ENCODE measurements at places on chromosomes 7 and 10.

GRCh38 chr7:141451232-141451631 is 100.0 kb upstream of the AGK start:
- DNase-seq: no peak

DNA sequence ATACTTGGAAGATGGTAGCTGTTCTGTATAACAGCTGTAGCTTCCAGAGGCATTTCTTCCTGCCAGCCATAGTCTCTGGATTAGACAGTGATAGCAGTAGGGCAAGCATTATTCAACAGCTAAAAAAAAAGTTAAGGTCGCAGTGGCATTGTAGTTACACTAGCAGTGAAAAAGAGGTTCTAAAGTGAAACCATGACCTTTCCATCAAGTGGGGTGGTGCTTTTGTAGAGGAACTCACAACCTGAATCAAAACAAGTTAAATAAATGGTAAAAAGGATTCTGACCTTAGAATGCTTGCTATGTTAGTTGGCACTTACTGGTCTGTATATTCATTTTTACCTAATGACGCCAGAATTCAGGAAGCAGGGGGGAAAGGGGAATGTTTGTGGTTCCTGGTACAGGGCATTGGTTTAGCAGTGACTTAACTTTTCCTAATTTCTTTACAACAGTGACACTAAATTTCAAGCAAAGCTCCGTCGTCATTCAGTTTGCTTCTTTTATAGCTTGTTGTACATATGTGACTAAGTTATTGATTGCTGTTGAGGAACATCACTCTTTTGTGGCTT is 55.0 kb downstream of the GBF1 start:
- DNase-seq: no peak

- no peak for DNase-seq
Measured at GRCh38 chr10:133394801-133395221, 854 bp downstream of the MTG1 start.

DNA sequence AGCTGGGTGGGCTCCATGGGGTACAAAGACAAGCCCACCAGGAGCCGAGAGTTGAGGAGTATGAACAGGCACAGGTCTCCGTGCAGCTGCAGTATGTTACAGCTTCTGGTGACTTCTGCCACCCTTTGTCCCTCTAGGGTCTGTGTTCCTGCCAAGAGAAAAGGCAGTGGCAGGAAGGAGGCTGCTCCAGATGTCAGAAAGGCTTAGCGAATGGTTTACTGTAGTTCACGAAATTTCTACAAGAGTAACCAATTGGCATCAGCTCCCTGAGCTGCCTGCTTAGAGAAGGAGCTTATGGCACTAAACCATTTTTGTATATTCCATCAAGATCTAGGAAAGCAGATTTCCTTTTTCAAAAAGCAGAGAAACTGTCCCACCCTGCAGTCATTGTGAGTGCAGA is 48.2 kb upstream of the TMEM72 start:
- no peak for DNase-seq

DNA sequence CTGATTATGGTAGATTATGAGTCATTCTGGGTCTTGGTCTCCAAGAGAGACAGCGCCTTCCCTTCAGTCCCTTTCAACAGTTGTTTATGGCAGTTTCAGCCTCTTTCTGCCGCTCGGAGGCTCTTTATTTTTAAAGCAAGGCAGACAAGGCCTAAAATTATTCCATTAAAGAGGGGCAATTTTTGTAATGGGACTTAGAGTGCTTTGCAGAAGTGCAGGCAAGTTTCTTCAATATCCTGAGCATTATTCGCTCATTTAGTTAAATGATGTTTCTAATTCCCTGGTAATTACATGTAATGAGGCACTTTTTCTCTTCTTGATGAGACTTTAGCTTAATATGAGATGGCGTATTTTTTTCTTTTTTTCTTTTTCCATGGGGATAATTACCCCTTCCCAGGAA is 33.6 kb downstream of the BUB3 start:
- no peak for DNase-seq

- DNase-seq: no peak
Measured at GRCh38 chr10:133088956-133089800, 1.5 kb downstream of the ADGRA1 start.

DNA sequence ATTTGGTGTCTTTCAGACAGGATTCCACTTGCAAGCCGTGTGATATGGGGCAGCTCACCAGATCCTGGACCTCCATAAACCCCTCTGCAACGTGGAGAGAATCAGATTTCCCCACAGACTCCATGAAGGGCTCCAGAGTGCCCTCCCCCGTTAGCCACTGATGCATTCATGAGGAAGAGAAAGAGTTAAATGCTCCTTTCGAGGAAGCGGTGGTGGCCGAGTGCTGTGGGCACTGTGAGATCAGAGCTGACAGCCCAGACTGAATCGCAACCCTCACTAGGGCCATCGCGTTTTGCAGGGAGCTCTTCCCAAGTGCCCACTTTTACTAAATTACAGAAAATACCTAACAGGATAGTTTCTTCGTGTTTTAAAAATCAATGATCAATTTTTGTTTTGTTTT is 226.3 kb upstream of the ZNF32 start:
- DNase-seq: no peak

DNA sequence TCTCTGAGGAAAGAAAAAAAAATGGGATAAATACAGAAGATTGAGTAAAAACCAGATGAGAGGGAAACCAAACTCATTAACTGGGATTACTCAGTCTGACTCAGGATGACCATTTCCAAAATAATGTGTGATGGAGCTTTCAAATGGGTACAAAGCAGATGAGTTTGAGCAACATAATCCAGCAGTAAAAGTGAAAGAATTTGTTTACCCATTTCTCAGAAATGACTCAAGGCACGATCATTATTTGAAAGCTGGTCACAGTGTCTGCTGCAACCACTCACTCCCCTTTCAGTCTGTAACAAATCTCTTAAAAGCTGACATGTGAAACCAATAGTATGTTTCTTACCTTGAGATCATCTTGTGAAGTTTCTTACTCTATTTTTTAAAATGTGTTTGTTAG is 104.7 kb upstream of the KLF14 start:
- peak; percentile 87 for DNase-seq

- peak; percentile 10 for DNase-seq
Measured at GRCh38 chr10:132942101-132943057, at the start of gene CFAP46. CFAP46 (minus strand) TSS chr10:132942570; CDS start chr10:132942484, 86 bp downstream.

GRCh38 chr10:27450225-27450624 is 53.9 kb upstream of the RAB18 start:
- DNase-seq: no peak

- DNase-seq: peak; percentile 86
Measured at GRCh38 chr7:873367-874002, 2.9 kb upstream of the GET4 start.

DNA sequence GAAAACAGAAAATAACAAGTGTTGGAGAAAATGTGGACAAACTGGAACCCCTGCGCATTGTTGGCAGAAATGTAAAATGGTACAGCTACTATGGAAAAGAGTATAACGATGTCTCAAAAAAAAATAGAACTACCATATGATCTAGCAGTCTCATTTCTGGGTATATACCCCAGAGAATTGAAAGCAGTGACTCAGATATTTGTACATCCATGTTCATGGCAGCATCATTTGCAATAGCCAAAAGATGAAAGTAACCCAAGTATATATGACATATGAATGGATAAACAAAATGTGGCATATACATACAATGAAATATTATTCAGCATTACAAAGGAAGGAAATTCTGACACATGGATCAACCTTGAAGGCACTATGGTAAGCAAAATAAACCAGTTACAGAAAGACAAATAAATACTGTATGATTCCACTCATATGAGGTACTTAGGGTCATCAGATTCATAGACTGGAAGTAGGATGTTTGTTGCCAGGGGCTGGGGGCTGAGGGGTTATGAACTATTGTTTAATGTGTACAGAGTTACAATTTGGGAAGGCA is 4.9 kb downstream of the NRCAM start:
- DNase-seq: no peak

Data from epithelial cell of esophagus (primary cell).